ENCODE measurements at places on chromosomes 3 and 15.
A peak's percentile ranks its signal among the peaks of the same experiment; 100 is the strongest.

DNA sequence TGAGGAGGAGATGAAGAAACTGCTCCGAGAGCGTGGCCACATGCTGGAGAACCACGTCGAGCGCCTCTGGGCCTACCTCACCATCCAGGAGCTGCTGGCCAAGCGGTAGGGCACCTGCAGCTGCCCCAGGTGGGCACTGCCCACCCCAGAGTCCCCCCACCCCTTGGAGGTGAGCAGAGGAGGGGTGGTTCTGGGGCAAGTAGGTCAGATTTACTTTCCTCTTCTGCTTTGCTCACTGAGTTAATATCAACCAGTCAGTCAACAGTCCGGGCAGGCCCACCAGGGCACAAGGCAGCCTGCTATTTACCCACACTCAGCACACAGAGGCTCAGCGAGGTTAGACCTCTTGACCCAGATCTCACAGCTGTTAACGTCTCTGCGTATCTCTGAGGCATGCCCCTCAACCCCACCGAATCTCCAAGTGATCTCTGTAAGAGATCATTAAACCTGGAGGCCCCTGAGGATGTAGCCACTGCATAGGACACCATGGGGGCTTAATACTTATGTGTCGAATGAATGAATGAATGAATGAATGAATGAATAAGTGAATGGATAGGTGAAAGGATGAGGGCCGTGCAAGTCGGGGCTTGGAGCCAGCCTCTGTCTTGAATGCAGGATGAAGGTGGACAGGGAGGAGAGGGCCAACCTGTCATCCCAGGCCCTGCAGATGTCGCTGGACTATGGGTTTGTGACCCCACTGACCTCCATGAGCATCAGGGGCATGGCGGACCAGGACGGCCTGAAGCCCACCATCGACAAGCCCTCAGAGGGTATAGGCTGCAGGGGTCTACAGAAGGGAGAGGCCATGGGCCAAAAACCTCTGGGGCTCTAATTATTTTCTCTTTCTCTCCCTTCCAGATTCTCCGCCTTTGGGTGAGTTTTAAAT lies 8.0 kb upstream of the ITIH3 start:
- no peak for DNase-seq

DNA sequence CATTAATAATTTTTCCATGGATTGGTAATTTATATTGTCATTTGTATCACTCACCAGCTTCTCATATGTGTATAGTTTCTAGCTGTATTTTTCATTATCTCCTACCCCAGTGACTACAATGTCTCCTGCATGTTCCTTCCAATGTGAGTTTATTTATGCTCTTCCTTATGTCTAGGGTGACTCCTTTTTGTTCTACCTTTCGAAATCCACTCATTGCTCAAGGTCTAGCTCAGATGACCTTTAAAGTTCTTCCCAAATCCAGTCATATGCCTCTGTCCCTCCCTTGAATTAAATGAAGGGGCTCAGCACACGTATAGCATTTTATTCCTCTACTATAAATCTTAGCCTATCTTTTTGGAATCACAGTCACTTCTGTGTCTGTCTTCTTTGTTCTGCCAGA lies 53.0 kb downstream of the TMEM45A start:
- no peak for DNase-seq

DNA sequence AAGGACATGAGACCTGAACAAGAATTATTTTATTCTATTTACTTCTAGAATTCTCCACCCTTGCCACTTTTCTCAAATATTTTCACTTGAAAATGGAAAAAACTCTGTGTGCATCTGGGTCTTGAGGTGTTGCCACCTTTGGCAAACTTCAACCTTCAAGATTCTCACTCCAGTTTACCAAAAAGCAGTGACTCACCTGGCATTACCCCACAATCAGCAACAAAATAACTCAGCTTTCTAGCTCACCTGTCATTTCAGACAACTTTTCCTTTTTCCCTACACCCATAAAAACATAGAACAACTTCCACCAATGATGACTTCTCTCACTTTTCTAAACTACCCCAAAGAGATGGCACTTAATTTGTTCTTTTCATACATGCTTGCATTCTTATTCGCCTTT lies 115.8 kb downstream of the DUT start:
- DNase-seq, result no peak

DNA sequence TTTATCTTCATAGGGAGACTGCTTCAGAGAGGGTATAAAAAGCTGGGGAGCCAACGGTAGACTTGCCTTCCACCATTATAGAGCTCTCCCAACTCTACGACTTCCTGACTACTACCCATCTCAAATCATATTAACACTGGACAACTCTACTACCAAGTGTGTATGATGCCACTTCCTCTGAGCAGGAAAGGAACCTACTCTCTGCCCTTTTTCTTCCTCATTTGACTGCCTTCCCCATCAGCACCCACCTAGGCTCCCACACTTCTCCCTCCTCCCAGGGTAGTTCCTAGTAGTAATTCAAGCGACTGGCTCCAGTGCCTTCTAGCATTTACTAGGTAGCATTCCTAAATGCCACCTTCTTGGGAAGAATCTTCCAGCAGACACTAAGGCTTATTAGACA lies 24.5 kb upstream of the TBL1XR1 start:
- DNase-seq, result no peak

- no peak for DNase-seq
Observed at GRCh38 chr3:62414786-62415185, 41.4 kb upstream of the FEZF2 start.

DNA sequence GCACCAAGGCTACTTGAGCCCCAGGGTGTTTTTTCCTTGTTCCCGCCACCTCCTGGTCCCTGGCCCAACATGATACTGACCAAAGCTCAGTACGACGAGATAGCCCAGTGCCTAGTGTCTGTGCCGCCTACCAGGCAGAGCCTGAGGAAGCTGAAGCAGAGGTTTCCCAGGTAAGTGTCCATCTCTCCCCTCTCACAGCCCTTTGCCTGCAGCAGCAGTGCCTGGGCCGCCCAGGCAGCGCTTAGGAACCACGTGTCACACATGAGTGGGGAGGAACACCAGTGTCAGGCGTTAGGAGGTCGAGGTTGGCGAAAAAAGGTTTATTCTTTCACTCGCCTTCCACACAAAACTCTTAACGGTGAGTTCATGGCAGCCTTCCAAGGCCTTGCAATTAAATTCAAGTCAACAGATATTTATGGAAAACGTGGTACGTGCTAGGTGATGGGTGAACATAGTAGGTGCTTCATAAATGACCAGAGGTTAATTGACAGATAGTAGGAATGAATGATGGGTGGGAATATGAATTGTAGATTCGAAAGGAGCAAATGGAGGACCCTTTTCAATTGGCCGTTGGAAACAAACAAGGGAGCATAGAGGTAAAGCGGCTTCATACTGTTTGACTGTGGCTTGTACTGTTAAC lies 486 bp downstream of the CDIN1 start:
- DNase-seq, result no peak

DNA sequence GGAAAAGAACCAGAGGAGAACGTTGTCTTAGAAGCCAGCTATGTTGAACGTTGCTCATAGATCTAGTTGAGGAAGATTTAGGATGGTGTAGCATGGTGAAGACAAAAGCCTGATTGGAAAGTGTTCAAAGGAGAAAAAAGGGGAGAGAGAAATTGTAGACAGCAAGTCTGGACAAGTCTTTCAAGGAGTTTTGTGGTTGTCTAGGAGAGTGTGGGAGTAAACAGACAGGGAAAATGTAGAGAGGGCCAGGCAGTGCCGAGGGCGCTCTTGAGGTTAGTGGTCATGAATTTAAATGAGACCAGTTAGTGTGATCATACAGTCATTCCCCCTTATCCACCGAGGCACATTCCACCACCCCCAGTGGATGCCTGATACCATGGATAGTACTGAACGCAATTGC lies 167.5 kb upstream of the IL12A start:
- no peak for DNase-seq

GRCh38 chr15:33278816-33279612 lies 31.8 kb upstream of the RYR3 start:
- peak; percentile 57 for DNase-seq

- DNase-seq, result no peak
Observed at GRCh38 chr15:83838763-83839162, 184.8 kb downstream of the ADAMTSL3 start.

DNA sequence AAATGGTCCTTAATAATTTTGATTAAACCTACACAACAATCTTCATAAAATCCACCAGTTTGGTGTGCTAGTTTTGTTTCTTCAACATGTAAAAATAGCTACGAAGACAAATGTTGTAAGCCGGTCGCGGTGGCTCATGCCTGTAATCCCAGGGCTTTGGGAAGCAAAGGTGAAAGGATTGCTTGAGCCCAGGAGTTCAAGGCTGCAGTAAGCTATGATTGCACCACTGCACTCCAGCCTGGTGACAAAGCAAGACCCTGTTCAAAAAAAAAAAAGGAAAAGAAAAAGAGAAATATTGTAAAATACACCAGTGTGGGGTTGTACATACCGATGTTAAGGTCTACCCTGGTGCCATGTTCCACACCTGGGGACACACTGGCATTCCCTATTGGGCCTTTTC lies 75.1 kb downstream of the LDHAL6B start:
- no peak for DNase-seq

DNA sequence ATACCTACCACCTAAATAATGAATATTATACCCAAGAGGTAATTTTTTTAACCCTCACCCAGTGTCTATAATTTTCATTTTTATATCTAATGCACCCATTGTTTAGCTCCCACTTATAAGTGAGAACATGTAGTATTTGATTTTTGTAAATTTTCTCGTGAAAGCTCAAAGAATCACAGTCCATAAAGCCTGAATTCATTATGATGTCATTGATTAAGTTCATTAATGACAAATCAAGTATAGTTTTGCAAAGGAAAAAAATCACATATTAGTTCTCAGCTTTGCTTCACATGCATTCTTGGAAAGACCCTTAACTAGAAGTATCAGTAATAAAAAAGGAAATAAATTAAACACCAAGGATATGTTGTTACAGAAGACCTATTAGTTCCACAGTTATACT lies 425.3 kb upstream of the UBE2E2 start:
- no peak for DNase-seq

DNA sequence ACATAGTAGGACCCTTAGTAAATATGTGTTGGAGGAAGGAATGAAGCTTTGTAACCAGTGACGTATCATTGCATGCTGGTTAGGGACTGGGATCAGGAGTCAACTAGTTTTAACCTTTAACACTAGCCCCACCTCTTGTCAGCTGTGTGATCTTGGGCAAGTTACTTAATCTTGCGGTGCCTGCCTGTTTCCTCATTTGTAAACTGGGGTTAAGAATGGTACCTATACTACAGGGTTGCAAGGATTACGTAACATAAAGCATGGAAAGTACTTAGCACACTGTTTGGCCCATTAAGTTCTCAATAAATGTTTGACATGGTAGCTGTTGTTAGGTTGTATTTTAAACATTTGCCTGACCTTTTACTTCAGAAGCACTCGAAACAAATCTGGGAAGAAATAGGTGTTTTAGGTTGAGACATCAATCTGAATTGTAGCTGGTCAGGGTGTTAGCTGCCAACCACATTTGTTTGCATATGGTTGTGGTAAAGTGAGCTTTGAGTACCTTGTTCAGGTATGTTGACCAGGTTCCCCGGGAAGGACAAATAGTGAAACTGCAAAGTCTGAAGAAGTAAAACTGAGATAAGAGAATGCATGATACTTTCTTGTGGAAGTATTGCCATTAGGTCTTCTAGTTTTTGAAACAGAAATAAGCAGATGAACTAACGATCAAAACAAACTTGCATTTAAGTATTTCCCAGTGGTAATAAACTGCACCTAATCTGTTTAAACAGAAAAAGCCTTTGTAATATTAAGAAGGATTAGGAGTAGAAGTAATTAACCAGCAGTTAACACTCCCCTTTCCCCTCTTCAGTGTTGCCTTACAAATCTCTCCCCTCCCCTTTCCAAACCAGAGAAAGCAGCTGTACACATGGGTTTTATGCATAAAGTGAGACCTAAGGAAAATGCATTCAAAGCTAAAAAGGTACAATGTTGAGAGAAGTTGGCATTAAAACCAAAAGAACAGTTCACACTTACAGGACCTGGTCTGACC lies 25.8 kb upstream of the SCAANT1 start:
- no peak for DNase-seq

DNA sequence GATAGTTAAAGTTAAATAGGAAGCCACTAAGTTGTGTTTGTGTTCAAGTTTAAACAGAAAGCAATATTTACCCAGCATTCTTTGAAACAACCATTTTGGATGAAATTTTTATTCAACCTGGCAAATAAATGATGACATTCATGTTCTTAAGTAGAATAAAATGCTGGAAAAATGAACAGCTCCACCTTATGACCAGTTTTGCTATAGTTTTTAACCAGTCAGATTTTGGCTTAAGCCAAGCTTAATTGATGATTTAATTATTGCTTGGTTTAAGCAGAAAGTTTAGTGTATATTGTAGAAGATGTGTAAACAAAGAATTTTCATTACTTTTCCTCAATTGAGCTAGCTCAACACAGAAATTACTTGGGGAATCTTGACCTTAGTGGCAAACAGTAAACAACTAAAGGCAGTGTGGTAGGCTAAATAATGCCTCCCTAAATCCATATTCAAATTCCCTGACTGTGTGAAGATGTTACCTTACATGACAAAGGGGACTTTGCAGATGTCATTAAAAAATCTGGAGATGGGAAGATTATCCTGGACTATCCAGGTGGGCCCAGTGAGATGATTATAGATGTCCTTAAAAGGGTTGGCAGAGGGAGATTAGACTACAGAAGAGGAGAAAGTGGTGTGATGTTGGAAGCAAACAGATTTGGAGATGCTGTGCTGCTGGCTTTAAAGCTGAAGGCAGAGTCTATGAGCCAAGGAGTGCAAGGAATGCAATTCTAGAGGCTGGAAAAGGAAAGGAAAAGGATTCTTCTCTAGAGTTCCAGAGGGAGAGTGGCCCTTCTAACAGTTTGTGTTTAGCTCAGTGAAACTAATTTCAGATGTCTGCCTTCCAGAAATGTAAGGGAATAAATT lies 448.6 kb upstream of the GOLIM4 start:
- DNase-seq, result no peak

DNA sequence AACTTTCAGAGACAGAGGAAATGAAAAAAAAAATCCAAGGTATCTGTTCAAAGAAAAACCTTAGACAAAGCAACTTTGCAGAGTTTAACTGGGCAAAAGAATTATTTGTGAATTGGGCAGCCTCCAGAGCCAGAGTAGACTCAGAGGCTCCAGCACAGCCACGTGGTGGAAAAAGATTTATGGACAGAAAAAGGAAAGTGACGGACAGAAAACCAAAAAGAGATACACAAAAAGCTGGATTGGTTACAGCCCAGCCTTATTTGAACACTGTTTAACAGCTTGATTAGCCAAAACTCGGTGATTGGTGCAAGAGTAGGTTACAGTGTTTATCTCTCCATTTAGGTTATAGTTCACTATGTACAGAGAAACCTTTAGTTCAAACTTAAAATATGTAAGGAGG lies 23.7 kb upstream of the GPD1L start:
- DNase-seq, result no peak

DNA sequence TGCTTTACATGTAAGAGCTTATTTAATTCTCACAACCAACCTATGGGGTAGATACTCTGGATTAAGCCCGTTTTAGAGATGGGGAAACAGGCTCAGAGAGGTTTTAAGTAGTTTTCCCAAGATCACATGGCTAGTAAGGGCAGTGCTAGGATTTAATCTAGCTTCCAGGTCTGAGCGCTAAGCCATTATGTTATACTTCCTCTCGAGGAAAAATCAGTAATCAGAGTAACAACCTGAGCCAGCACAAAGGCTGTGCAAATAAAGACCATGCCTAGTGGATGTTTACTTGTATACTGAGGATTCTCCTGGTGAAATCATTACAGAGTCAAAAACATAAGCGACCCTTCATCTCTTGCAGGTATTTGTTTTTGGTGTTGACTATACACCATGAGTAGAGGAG lies 9.0 kb downstream of the FSTL1 start:
- no peak for DNase-seq

- DNase-seq, result no peak
Observed at GRCh38 chr3:85572426-85572825, 613.6 kb downstream of the CADM2 start.
